ENCODE measurements at places on chromosomes 11 and 22.

DNA sequence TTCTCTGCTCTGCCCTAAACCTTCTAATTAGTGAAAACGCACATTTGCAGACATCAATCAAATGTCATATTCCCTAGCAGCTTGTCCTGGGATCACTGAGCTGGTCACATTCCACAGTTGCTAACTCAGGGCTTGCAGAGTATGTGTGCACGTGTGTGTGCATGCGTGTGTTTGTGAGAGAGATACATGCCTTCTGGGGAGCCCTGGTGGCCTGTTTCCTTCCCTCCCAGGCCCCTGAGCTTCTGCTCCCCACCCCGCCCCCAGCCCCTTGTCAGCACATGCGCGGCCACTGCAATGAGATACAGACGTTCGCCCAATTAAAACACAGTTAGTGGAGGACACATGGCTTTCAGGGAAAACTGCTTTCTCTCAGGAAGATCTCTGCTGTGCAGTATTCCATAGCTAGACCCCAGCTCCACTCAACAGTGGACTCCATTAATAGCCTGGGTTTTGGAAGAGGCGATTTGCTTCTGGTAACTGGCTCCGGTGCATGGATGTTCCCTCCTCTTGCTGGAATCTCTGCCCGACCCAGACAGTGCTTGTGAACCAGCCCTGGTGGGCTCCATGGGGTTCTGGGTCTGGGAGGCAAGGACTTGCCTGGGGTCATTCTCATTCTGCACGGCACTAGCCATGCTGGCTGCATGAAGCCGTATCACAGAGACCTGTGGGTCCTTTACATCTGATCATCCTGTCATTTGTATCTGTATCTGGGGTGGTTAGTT lies 17.7 kb downstream of the LRP5 start:
- DNase-seq = no peak

DNA sequence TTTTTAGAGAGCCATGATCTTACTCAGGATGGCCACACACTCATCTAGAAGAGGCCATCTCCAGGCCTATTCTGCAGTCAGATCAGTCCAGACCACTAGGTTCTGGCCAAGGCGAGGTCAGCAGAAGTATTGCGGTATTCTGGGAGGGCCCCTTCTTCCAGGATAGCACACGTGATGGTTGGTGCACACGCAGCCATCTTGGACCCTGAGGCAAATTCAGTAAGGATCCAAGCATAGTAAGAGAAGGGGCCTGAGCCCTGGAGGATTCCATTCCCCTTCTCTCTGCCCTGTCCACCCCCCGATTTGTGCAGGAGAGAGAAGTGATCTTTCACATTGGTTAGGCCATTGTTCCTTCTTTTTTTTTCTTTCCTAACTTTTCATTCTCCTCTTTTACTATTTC lies 957.9 kb downstream of the BRD1 start:
- DNase-seq = no peak

- DNase-seq = no peak
Measured at GRCh38 chr11:1390569-1391164, 933 bp downstream of the BRSK2 start.

- DNase-seq = no peak
Measured at GRCh38 chr11:119144825-119145486, 3.9 kb upstream of the ABCG4 start.

Data from activated naive CD8-positive, alpha-beta T cell treated with anti-CD3 and anti-CD28 coated beads, Interleukin-2, amount 10 ng/mL, durations not matched to agents 7 days and 5 days (primary cell).